Natural killer cell (primary cell): ENCODE measurements at places on chromosomes 3 and 15. TPM values are rescaled to one million over a fixed set of nuclear protein-coding genes. Genes with fewer than 3 reads are reported as not detected.

- no peaks in the 10 kb centered on the region for H3K27me3 ChIP-seq
- H3K4me1 ChIP-seq, result no peaks in the 10 kb centered on the region
- no peak overlapping the region for H3K27ac ChIP-seq
- peak; percentile 63 for DNase-seq
- no peaks in the 10 kb centered on the region for H3K36me3 ChIP-seq
- no peak overlapping the region for H3K4me3 ChIP-seq
Observed at GRCh38 chr3:19866751-19867347, 67.2 kb downstream of the EFHB start.

DNA sequence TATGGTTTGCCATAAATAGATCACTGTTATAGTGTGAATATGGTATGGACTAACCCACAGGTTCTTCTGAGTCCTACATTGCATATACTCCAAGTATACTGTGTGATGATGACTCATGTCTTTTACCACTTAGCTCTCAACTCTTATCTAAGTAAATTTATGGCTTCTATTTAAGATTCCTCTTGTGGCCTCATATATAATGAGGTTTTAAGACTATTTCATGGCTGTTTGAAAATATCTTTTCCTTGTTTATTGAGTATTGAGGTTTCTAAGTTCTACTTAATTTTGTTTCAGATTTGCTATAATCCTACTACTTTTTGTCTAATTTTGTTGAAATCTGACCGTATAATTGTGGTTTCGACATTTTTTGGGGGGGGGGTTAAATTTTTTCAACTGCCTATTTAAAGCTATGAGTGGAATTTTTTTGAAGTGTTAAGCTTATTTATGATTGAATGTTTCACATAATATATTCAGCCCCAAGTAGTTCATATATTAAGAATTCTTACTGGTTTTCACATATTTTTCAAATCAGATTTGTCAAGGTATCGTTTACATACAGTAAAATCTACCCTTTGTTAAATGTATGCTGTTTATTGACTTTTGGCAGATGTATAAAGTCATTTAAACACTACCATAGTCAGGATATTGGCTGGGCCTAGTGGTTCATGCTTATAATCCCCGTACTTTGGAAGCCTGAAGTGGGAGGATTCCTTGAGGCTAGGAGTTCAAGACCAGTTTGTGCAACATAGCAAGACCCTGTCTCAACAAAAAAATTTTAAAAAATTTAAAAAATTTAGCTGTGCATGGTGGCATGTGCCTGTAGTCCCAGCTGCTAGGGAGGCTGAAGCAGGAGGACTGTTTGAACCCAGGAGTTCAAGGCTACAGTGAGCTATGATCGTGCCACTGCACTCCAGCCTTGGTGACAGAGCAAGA, 11.7 kb downstream of the SLC25A36 start:
- H3K27me3 ChIP-seq, result no peaks in the 10 kb centered on the region
- no peak overlapping the region for H3K27ac ChIP-seq
- no peak for DNase-seq
- H3K4me3 ChIP-seq, result no peak overlapping the region
- peaks cover 11% of the 10 kb centered on the region for H3K36me3 ChIP-seq
- no peaks in the 10 kb centered on the region for H3K4me1 ChIP-seq

GRCh38 chr3:45635475-45636256, 41.1 kb downstream of the LIMD1 start:
- H3K4me3 ChIP-seq, result no peak overlapping the region
- no peak for DNase-seq
- peaks cover 8% of the 10 kb centered on the region for H3K36me3 ChIP-seq
- no peaks in the 10 kb centered on the region for H3K27me3 ChIP-seq
- peaks cover 18% of the 10 kb centered on the region for H3K4me1 ChIP-seq

The MINAR1 gene
- 0.54 TPM for total RNA-seq

DNA sequence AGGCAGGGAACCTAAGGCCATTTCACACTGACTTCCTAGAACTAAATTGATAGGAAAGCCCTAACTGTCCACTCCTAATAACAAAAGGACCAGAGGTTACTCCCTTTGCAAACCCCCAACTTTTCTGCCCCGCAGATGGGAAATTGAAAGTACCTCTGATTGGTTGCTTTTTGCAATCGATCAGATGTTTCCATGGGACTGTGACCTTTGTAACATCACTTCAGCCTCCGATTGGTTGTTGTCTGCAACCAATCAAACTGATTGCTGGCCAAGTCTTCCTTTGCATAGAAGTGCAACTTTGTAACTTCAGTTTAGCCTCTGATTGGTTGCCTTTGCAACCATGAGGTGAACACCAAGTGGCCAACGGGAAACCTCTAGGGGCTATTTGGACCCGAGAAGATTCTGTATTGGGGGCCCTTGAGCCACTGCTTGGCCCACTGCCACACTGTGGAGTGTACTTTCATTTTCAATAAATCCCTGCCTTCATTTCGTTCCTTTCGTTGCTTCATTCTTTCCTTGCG, 11.3 kb upstream of the KNL1 start:
- H3K4me1 ChIP-seq, result no peaks in the 10 kb centered on the region
- DNase-seq, result peak; percentile 32
- H3K27me3 ChIP-seq, result no peaks in the 10 kb centered on the region
- no peak overlapping the region for H3K4me3 ChIP-seq
- no peak overlapping the region for H3K27ac ChIP-seq

- no peaks in the 10 kb centered on the region for H3K4me1 ChIP-seq
- DNase-seq, result no peak
- H3K27me3 ChIP-seq, result no peaks in the 10 kb centered on the region
- H3K27ac ChIP-seq, result no peak overlapping the region
- H3K4me3 ChIP-seq, result no peak overlapping the region
Observed at GRCh38 chr3:80696280-80696679, 928.5 kb upstream of the ROBO1 start.

DNA sequence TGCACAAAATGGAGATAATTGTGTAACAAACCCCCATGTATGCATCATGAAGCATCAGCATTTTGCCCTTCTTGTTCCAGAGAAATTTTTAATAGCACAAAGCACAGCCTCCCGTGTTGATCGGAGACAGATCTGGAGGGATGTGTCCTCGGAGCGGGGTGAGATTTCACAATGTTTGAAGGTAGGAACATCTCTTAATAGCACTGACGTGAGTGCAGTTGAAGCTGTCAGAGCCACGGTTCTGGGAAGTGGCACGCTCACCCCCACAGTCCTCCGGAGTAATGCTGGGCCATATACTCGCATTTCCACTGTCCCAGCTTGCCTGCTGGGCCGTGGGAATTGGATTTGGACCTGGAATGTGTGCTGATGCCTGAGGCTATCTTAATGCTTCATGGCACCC, 24.1 kb downstream of the ARPP21 start:
- no peak overlapping the region for H3K27ac ChIP-seq
- no peaks in the 10 kb centered on the region for H3K4me1 ChIP-seq
- H3K27me3 ChIP-seq, result no peaks in the 10 kb centered on the region
- H3K4me3 ChIP-seq, result no peak overlapping the region

GRCh38 chr15:93088200-93088980, 621 bp downstream of the RGMA start:
- no peak overlapping the region for H3K27ac ChIP-seq
- H3K36me3 ChIP-seq, result no peaks in the 10 kb centered on the region
- peaks cover 43% of the 10 kb centered on the region for H3K27me3 ChIP-seq
- H3K4me3 ChIP-seq, result no peak overlapping the region
- H3K4me1 ChIP-seq, result peaks cover 20% of the 10 kb centered on the region
- DNase-seq, result peak; percentile 41

The ASTE1 gene
- total RNA-seq, result 22.8 TPM

The KIF15 gene
- 0.99 TPM for total RNA-seq

DNA sequence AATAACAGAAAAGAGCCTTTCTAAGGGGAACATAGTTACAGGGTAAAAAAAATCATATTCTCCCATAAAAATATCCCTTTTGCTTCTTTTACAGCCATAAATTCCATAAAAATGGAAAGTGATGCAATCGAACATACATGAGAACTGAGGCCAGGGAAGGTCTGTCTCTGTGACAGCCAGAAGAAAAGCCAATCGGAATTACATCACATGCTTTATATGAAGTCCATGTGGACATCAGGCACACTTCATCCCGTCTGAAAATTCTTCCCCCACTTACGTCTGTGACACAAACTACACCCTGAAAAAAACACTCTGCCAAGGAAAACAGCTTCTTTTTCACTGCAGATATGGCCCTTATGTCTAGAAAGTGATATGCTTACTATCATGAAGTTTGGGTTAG, 323.5 kb downstream of the ERC2 start:
- no peaks in the 10 kb centered on the region for H3K4me1 ChIP-seq
- no peaks in the 10 kb centered on the region for H3K27me3 ChIP-seq
- no peak overlapping the region for H3K27ac ChIP-seq

DNA sequence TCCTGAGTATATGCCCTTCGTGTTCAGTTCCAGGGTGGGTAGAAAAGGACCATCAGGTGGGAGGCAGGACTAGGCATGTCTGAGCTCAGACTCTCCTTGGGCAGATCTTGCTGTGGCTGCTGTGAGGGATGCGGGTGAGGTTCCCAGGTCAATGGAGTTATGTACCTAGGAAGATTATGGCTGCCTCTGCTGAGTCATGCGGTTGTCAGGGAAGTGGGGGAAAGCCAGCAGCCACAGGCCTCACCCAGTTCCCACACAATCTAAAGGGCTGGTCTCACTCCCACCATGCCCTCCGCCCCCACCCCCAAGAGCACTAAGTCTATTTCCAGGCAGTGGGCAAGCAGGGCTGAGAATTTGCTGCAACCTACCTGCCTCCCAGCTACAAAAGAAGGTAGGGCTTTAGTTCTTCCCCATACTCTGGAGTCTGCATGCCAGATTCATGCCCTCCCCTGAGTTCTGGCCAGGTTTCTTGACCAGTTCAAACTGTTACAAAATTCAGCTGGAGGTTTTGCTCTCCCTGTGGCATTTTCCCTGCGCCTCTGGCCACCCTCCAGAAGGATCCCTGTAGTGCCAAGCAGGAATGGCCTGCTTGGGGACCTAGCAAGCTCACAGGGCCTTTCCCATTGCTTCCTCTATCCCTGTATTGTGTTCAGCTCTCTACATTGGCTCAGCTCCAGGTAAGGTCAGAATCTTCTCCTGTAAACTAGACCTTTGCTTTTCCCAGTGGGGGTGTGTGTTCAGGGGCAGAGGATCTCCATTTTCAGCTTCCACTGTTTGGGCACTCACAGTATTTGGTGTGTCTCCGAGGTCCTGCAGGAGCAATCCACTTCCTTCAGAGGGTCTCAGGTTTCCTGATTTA, 12.7 kb upstream of the TMCO5A start:
- DNase-seq, result no peak
- no peaks in the 10 kb centered on the region for H3K4me1 ChIP-seq
- H3K4me3 ChIP-seq, result no peak overlapping the region
- no peak overlapping the region for H3K27ac ChIP-seq

DNA sequence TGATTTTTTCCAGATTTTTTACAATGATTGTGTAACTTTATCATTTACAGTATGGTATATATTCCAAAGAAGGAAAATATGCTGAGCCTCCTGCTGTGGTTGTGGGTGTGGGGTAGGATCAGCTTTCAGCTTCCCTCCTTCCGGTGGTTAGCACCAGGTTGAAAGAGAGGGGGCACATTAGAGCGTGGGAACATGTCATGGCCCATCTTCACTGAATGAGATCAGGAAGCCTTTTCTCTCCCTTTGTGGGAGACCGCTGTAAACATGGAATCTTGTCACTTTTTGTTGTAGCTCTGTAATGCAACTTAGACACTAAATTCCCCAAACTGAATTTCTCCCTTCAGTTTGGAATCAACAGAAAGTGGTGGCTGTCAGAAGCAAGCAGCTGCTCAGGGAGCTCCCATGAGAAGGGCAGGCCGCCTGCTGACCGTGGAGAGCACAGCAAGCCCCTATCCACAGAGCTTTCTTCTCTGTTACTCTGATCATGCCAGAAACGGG, 86.7 kb upstream of the LIMD1 start:
- no peak for DNase-seq
- no peak overlapping the region for H3K27ac ChIP-seq
- no peaks in the 10 kb centered on the region for H3K27me3 ChIP-seq
- H3K4me3 ChIP-seq, result no peak overlapping the region
- peaks cover 6% of the 10 kb centered on the region for H3K4me1 ChIP-seq

GRCh38 chr3:107065094-107065861, 312.0 kb upstream of the CCDC54 start:
- peaks cover 8% of the 10 kb centered on the region for H3K4me1 ChIP-seq
- peak; percentile 25 for DNase-seq
- H3K27ac ChIP-seq, result no peak overlapping the region
- H3K4me3 ChIP-seq, result no peak overlapping the region
- no peaks in the 10 kb centered on the region for H3K27me3 ChIP-seq

- no peak overlapping the region for H3K4me3 ChIP-seq
- no peaks in the 10 kb centered on the region for H3K36me3 ChIP-seq
- H3K27me3 ChIP-seq, result no peaks in the 10 kb centered on the region
- H3K27ac ChIP-seq, result no peak overlapping the region
Observed at GRCh38 chr3:17840126-17840525, 97.7 kb upstream of the TBC1D5 start.

The RARB gene
- not detected for total RNA-seq

DNA sequence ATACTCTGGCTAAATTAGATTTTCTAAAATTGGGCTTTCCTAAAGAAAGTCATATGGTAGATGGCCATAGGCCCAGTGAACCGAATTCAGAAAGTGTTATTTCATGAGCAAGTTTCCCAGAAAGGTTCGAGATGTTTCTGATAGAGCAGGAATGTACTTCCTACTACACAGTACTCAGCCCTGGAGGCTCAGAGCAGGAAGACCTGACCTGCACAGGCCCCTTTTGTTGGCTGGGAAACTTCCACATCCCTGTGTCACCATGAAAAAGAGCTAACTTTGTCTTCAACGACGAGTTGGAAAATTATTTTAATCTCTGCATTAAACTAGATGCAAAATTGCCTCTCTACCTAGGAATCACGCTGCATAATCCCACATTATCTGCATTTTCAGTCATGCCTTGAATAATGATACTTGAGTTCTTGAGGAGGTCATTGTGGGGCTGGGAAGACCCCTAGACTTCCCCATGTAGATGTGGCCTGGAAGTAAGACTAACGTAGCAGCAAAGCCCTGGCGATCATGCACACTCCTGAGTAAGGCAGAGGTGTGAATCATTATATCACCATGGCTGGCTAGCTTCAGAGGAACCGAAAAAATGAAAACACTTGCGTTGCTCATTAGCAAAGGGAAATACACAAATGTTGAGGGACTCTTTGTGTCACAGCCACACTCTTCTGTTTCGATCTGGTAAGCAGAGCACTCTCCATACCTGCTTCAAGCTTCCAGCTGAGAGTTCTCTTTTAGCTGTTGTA, 47.1 kb downstream of the CMTM7 start:
- no peaks in the 10 kb centered on the region for H3K36me3 ChIP-seq
- H3K4me3 ChIP-seq, result no peak overlapping the region
- peak overlapping the region; percentile 50 for H3K27ac ChIP-seq
- H3K4me1 ChIP-seq, result peaks cover 18% of the 10 kb centered on the region
- no peak for DNase-seq
- H3K27me3 ChIP-seq, result no peaks in the 10 kb centered on the region

GRCh38 chr3:140910860-140911259, 30.8 kb upstream of the SLC25A36 start:
- no peaks in the 10 kb centered on the region for H3K27me3 ChIP-seq
- H3K27ac ChIP-seq, result no peak overlapping the region
- H3K36me3 ChIP-seq, result no peaks in the 10 kb centered on the region
- no peaks in the 10 kb centered on the region for H3K4me1 ChIP-seq

The DMXL2 gene
- 12.4 TPM for total RNA-seq

DNA sequence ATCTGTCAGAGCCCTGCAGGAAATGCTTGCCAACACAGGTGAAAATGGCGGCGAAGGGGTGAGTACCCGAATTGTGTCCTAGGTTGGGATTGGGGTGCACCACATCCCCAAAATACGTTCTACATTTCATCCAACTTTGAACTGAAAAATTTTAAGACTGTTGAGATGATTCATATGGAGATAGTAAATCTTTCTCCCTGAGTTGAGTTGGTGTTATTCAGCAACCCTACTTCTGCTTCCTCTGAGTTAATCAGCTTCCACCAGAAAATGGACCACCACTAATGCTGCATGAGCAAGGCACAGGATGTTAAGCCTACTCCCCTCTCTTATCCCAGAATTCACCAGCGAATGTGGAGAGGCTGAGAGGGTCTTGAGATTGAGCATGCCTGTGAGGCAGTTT, 192.9 kb downstream of the RYR3 start:
- DNase-seq, result no peak
- H3K36me3 ChIP-seq, result no peaks in the 10 kb centered on the region
- H3K27me3 ChIP-seq, result no peaks in the 10 kb centered on the region
- H3K4me1 ChIP-seq, result no peaks in the 10 kb centered on the region

The RTP4 gene
- 8.0 TPM for total RNA-seq
